ENCODE measurements at places on chromosomes 1 and 21.

DNA sequence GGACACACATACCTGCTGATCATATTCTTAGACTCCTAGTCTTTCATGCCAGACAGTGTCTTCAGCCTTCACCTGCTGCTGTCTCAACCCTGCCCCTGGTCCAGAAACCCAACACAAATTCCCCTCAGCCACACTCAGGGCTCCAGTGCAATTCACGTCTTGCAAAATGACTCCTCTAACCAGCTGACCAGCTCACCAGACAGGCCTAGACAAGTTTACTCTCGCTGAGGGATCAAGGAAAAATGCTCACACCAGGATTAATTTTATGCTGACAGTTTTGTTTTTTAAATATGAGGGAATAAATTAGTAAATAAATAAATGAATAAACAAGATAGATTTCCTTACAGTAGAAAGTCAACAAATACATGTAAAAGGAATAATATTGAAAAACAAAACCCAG is 28.5 kb downstream of the CCDC185 start:
- no peak for DNase-seq

GRCh38 chr1:107748531-107748930 is 216.4 kb downstream of the VAV3 start:
- DNase-seq: peak; percentile 14

DNA sequence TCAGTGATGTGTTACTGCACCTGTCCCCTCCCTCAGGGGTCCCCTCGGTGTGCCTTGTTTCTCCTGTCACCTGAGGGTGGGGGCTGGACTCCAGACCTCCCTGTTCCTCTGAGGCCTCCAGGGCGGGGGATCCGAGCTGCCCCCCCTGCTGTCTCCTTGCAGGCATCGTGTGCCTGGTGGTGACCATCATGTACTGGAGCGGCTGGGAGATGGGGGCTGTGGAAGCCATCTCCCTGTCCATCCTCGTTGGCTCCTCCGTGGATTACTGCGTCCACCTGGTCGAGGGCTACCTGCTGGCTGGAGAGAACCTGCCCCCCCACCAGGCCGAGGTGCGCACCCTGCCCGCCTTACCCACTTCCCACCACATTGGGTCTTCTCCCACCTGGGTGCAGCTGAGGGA is 56.4 kb downstream of the DISP3 start:
- DNase-seq: no peak

- peak; percentile 35 for DNase-seq
Observed at GRCh38 chr1:171740987-171741871, 636 bp downstream of the VAMP4 start.

- peak; percentile 71 for DNase-seq
Observed at GRCh38 chr1:232472485-232473041, 157.4 kb downstream of the SIPA1L2 start.

DNA sequence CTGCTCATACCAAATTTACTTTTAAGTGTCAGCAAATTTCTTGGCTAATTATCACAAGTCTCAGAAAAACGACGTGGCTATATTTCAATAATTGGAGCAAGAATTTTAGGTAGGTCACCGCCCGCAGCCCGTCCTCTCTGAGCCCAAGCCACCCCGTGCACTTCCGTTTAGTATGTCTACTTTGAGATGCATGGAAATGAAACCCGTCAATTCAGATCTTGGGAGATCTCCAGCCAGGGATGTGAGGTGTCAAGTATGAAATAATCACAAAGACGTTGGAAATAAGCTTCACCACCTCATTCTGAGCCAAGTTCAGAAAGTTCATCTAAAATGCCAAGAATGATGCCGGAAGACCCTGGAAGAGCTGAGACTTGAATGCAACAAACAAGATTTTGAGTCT is 132.6 kb upstream of the IRF2BP2 start:
- DNase-seq: no peak

DNA sequence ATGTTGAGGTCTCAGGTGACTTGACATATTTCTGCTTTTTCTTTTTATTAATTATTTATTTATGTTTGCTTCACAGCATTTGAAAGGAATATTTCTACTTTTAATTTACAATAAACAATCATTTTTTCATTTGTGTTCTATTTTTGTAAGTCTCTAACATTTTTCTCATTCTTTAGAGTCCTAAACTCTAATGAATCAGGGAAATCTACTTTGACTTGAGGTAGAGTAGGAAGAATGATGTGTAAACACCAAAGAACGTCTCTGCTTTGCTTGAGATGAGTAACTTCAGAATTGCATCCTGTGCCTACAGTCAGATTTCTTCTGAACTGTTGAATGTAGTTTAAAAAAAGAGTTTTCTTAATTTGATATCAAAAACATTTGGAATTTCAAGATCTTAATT is 65.2 kb downstream of the CNST start:
- peak; percentile 57 for DNase-seq

GRCh38 chr1:11598461-11598860 is 55.8 kb downstream of the FBXO2 start:
- peak; percentile 28 for DNase-seq

GRCh38 chr1:204350857-204351573 is 8.7 kb downstream of the PLEKHA6 start:
- peak; percentile 80 for DNase-seq

- DNase-seq: no peak
Observed at GRCh38 chr1:236913371-236914037, 90.7 kb downstream of the MT1HL1 start.

DNA sequence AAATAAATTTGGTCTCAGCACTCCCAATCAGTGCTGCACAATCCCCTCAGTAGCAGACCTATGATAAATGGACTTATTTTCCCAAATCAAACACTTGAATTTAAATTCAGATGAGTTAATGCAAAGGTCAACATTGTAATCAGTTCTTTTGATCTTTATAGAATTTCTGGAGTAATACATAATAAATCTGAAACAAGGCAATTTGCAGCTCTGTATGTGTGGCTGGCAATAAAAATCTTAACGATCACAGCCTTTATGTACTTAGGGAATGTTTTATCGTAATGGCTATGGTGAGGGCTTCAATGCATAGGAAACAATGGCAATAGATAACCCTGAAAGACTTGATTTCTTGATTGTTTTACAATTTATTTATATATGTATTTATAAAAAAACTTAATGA is 91.4 kb downstream of the GPATCH2 start:
- no peak for DNase-seq

DNA sequence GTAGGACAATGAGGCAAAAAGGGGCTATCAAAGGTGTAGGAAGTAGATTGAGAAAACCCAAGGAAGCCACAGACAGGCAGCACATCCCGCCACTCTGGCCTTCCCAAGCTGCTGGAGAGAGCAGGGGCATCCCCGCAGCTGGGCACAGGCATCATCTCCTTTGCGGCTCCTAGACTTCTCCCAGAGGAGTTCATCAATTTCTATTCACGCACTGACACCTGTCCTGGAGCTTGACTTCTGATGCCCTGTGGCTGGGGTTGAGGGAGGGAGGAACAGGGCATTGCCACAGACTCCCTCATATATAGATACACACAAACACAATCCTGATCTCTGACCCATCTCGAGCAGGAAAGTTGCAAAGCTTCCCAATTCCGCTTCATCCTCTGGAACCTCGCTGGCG is 1.9 kb upstream of the TFAP2E start:
- DNase-seq: no peak

DNA sequence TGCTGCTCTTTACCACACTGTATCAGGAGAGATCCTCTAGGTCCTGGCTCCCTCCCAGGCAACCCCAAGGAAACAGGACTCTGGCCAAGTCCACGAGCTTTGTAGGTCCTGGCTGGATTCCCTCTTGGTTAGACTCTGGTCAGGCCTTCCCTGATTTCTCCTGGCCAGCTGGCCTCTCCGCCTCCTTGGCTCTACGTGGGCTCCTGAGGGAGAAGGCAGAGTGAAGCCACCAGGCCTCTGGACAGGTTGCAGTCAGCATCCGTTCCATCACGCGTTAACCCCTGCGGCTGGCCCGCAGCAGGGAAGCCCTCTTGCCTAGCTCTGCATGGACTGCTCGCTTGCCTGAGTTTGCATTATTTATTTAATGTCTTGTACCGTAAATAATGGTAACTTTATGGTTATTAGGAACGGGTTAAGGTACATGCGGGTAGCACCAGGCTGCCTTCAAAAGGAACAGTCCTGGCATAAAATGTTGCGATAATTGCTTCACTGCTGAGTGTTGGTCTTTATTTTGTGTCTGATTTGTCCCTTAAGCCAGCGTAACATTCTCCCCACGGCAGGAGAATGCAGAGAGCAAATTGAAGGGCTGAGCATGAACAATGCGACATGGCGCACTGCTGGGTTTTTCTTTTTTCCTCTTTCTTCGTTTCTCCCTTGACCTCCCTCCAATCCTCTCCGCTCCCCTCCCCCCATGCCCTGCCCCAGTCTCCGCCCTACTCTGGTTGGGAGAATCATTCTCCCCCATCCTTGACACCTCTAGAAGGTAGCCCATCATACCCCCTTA is 100.3 kb downstream of the RNF220 start:
- peak; percentile 73 for DNase-seq

DNA sequence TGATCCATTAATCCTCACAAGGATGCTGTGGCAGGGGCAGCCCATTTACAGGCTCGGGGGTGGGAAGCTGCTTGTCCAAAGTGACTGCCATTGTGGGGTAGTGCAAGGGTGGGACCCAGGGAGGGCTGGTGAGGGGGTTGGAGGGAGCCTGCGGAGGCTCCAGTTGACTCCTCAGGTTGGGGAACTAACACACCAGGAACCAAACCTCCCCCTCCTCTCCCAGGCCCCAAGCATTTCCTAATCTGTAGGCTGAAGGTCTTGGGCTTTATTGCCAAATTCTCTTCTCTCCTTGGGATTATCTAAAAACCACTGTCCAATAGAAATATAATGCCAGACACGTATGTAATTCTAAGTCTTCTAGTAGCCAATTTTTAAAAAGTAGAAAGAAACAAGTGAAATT is 18.2 kb downstream of the IKBKE start:
- no peak for DNase-seq

GRCh38 chr1:108636876-108637275 is 24.0 kb downstream of the HENMT1 start:
- no peak for DNase-seq

- DNase-seq: no peak
Observed at GRCh38 chr1:53574621-53575020, 115.4 kb downstream of the DMRTB1 start.

- peak; percentile 96 for DNase-seq
Observed at GRCh38 chr1:155648207-155649147, 38.5 kb downstream of the MSTO1 start.

DNA sequence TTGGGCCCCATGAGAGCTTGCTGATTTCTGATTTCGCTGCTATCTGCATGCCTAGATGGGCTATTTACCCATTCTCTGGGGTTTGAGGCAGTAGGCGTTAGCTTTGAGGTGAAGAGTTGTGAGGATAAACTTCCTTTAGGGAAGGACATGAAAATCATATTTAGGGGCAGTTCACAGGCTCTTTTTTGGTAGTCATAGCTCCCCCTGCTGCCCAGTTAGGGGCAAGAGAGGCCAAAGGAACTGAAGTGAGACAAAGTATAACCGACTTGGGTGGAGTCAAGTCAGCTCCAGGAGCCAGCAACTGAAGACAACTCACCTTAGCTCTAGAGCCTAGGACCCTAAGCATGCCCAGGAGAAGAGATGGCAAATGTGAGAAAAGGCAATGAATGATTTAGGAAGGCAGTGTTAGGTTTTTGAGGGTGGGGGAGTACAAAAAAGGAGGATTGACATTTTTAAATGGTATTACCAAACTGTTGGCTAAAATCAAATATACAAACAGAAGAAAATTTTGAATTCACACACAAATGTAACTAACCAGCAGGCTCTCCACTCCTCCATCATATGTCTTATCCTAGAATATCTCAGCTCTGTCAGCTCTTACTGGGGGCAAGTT is 625.2 kb downstream of the LMO4 start:
- DNase-seq: peak; percentile 85

GRCh38 chr1:171902527-171902926 is 61.2 kb downstream of the DNM3 start:
- DNase-seq: no peak

GRCh38 chr21:32834211-32834915 is 62.8 kb upstream of the PAXBP1 start:
- no peak for DNase-seq

DNA sequence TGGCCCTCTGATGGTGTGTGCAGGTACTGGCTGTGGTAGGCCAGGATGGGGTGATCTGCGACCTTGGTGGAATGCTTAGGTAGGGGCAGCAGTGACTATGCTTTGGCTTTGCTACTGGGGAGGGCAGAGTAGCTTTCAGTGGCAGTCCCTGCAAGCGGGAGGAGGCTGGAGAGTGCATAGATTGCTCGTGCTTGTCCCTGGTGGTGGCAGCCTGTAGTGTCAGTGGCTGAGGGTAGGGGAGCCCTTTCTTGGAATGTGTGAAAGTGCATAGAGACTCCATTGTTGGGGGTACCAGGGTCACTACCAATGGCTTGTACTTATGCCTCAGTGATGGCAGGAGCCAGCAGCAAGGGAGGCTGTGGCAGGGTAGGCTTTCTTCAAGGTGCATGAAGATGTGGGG is 582.6 kb downstream of the MRPL39 start:
- DNase-seq: no peak

- DNase-seq: no peak
Observed at GRCh38 chr1:100152271-100152670, 19.3 kb downstream of the TRMT13 start.

GRCh38 chr1:16156848-16157495 is 1.1 kb upstream of the EPHA2 start:
- DNase-seq: no peak

GRCh38 chr1:5502311-5503194 is 489.7 kb downstream of the NPHP4 start:
- no peak for DNase-seq

DNA sequence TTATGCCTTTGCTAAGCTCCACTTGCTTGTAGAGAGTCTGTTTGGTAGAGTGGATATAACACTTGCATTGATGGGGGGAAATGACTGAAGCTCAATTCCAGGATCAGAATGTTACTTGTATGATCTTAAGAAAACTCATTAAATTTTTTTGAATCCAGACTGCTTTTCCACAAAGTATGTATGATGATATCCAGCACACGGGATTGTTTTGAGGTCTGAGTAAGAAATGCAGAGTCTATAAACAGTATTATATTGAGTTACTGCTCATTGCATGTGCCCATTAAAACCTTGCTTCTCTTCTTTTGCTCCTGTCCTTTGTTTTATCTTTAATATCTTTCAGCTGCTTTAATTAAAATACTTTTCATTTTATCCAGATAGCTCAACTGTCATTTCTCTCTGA is 570.4 kb upstream of the ZRANB2 start:
- DNase-seq: no peak

- no peak for DNase-seq
Observed at GRCh38 chr21:45356251-45356650, 48.7 kb upstream of the COL18A1 start.

GRCh38 chr1:19427087-19427781 is 58.1 kb downstream of the CAPZB start:
- DNase-seq: no peak

GRCh38 chr1:19272064-19272463 is 16.5 kb downstream of the AKR7A3 start:
- DNase-seq: no peak
